Occipital lobe (tissue), 3 donors: ENCODE measurements at places on chromosomes 2 and 18. TPM values are rescaled to one million over a fixed set of nuclear protein-coding genes. Genes with fewer than 3 reads are reported as not detected.
A peak's percentile ranks its signal among the peaks of the same experiment; 100 is the strongest.

- DNase-seq = no peak
These were observed 13.5 kb downstream of the SIX3 start for GRCh38 chr2:44954889-44955592.

DNA sequence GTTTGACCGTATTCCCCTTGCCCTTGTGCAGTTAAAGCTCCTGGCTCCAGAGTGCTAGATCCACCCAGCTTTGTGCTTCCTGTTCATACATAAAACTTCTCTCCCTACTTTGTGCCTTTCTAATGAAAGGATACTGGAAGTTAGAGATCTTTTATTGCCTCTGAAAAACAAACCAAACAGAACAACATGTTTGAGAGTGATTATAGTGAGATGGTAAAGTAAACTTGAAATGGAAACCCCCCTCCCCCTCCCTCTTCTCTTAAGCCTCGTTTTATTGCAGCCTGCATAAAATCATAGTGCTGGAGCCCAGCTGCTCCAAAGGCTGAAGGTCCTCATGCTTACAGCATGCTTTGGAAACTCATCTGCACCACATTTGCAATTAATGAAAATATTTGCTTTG, 125.1 kb downstream of the TANC1 start:
- no peak for DNase-seq

GRCh38 chr2:229980431-229981184, 58.3 kb downstream of the FBXO36 start:
- DNase-seq = peak; percentile 37

DNA sequence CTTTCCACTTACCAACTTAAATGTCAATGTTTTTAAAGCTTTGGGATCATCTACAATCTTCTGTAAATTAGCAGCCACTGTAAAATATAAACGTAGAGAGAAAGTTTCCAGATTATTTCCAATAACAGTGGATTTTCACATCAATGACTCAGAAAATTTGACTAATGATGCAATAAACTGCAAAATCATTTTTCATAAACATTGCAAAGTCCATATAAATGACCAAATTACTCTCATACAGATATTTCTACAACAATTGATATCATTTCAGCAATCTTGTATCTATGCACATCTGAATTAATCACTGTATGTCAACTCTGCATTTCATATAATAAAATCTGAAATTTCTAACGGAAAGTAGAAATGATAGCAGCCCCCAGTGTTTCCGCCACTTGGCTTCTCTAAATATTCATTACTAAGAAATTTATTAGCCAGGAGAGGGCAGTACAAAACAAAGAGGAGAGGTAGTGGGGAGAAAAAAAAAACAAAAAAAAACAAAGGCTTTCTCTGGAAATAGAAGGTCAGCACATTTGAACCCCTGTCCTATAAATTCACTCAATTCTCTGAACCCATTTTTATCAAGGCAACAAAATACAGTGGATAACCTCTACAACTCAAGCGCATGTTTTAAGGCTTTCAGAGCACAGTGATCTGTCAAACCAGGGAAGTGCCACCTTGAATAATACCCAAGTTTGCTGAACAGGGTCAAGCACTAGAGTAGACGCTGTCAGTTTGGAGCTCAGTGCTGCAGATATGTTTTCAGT, 282.6 kb downstream of the STK39 start:
- no peak for DNase-seq

- DNase-seq = no peak
These were observed 41.3 kb downstream of the RALB start for GRCh38 chr2:120294008-120294340.

DNA sequence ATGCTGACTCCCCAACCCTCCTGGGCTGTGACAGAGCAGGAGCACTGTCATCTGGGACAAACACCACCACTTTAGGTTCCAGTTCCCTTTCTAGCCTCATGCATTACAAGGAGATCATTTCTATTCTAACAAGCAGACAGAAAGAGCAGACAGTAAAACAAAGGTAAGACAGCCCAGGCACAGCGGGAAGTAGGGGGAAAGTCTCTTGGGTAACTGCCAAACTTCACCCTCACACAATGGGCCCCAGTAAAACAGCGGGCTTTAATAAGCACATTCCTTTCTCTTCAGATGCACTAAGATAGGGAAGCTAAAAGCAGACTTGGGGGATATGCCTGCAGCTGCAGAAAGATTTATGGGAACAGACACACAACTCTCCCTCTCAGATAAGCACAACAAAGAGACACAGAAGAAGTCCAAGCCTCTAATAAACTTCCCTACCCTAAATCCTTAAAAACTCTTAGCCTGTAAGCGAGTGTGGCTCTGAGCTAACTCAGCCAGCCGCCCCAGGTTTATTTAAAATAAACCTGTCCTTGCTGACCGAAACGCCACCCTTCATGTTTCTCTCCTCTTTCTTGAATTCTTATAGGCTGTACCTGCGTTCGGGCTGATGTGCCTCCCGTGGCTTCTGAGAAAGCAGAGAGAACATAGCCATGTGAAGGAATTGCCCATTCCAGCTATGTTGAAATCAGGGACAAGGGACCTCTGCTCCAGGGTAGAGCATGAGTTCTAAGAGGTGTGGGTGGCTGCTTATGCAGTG, 726.8 kb upstream of the DDX18 start:
- no peak for DNase-seq

FAM124B gene
- total RNA-seq = 7.8 TPM

MEP1B gene
- total RNA-seq = 0.78 TPM

GRCh38 chr2:160200921-160201320, 849 bp upstream of the ITGB6 start:
- no peak for DNase-seq

DNA sequence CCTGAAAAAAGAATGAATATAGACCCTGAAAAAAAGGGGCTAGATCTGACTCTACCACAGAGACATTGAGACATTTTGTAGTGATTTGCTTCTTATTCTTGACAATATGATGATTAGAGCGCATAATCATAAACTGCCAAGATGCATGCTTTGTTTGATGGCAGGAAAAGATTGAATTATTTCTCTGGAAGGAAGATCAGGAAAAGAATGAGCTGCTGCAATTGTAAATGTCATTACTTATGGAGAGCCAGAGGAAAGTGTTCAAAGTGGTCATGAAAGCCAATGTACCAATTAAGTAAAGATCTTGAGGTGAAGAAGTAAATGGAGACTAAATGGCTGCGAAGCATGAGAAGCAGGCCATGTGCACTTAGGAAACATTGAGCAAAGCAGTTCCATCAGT, 126.4 kb upstream of the NXPH2 start:
- no peak for DNase-seq

GRCh38 chr2:70977605-70978205, 725 bp upstream of the ANKRD53 start:
- DNase-seq = no peak

DNA sequence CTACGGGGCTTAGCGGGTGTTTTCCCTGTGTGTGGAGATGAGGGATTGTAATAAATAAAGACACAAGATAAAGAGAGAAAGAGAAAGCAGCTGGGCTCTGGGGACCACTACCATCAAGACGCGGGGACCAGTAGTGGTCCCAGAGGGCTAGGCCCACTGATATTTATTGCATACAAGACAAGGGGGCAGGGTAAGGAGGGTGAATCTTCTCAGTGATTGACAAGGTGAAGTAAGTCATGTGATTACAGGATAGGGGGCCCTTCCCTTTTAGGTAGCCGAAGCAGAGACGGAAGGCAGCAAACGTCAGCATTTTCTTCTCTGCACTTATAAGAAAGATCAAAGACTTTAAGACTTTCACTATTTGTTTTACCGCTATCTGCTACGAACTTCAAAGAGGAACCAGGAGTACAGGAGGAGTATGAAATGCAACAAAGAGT, 4.5 kb upstream of the GAL3ST2 start:
- DNase-seq = no peak

DNA sequence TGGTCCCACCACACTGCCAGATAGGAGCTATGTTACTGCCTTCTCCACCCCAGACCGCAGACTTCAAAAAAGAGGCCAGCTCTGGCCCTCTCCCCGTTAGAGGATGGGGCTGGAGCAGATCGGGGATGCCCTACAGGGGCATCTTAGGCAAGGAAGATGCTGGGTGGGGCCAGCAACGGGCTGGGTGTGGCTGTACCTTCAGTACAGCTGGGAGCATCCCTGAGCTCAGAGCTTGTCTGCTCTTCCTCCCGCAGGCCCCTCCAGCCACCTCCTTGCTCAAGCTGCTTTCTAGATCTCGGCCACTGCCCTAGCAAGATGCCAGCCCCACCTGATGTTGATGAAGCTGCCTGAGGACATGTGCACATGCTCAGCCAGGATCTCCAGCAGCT, 9.8 kb downstream of the PTPRN start:
- DNase-seq = no peak

ANO7 gene
- total RNA-seq = 0.16 TPM

IL1B gene
- total RNA-seq = 0.78 TPM

DAW1 gene
- total RNA-seq = 1.1 TPM

GRCh38 chr2:191265311-191266170, 20.3 kb downstream of the MYO1B start:
- no peak for DNase-seq

- DNase-seq = no peak
These were observed 682.5 kb downstream of the MBD2 start for GRCh38 chr18:53541924-53542323.

NOL4 gene
- total RNA-seq = 137 TPM

DNA sequence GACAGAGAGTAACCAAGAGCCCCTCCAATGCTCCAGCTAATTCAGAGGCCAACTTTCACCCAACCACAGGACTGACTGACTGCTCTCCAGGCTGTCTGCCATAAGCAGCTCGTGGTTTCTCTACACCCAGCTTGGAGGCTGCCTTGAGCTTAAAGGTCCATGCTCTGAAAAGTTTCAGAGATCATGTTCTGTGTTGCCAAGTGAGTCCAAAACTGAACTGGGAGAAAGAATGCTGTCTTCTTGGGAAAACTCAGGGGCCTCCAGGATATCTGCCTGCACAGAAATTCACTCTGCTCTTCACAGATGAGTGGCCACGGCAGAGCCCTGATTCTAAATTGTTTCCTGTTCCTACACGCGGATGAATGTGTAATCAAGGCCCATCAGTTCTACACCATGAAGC, 51.1 kb downstream of the LPIN2 start:
- no peak for DNase-seq

DNA sequence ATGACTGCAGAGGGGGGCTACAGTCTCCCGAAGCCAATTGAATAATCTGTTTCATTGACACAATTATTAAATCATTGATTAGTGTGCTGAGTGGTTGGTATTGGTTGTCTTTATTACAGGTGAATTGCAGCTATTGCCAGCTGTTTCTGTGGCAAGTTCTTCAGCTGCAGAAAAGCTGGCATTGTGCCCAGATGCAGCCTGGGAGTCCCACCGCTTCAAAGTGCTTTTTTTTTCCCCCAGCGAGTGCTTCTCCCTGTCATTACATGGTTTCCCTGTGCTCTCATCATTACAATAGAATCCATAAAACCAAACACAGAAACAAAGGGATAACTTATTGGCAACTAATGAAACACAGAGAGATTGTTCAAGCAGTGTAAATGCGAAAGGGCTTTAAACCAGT, 164.7 kb downstream of the GRB14 start:
- no peak for DNase-seq

GRCh38 chr2:138105358-138105757, 141.1 kb downstream of the HNMT start:
- DNase-seq = no peak

SERPINB4 gene
- total RNA-seq = not detected

DNA sequence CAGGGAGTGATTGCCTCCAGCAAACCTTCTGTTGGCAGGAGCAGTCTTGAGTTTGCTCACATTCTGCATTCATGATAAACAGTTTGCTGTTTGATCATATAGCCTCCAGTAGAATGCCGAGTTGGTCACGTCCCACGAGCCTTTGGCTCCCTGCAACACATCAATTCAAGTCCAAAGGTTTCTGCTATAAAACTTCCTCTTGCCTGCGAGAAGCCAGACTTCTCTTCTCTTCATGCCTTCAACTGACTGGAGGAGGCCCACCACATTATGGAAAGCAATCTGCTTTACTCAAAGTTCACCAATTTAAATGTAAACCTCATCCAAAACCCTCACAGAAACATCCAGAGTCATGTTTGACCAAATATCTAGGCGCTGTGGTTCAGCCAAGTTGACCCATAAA, 40.8 kb downstream of the CXCR4 start:
- no peak for DNase-seq

DNA sequence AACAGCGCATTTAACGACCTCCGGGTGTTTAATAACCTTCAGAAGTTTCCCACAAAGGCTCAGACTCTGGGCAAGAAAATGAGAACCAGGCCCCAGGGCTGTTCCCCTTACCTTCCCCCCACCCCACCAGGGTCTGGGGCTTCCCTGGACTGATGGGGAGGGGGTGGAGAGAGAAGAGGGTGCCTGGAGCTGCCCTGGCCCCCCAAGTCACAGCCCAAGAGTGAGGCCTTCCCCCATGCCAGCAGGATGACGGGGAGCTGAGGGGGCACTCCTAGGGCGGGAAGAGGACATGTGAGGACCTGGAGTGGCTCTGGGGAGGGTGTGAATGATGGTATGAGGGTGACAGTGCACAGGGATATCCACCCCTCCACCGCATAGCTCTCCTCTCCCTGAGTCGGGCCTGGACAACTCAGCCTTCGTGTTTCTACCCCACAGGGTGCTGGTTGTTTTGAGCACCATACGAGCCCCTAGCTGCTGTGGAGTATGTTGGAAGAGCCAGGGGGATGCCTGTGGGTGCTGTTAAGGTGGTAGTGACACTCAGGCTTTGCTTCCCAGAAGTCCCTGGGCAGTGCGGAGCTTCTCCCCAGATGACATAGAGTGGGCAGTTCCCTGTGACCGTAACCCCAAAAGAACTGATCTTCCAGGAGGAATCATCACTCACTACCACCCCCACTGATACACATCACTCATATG, 3.9 kb downstream of the PKDCC start:
- no peak for DNase-seq

- DNase-seq = no peak
These were observed 123.3 kb downstream of the CTIF start for GRCh38 chr18:48662011-48662661.

ITGAV gene
- 73.2 TPM for total RNA-seq

DNA sequence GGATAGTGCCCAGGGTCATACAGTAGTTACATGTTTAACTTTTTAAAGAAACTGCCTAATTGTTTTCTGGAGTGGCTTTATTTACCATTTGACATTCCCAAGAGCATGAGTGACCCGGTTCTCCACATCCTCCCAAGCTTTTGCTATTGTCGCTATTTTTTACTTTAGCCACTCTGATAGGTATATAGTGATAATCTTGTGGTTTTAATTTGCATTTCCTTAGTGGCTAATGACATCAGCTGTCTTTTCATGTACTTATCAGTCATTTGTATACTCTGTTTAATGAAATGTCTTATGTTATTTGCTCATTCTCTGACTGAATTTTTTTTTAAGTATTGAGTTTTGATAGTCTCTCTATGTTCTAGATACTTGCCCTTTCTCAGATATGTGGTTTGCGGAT, 109.7 kb upstream of the HS6ST1 start:
- no peak for DNase-seq

- no peak for DNase-seq
These were observed 126.9 kb downstream of the KCNS3 start for GRCh38 chr2:18005411-18005810.
